Activated CD8-positive, alpha-beta memory T cell treated with anti-CD3 and anti-CD28 coated beads, Interleukin-2, amount 10 ng/mL, durations not matched to agents 7 days and 5 days (primary cell): ENCODE measurements at places on chromosomes 3 and 15.

DNA sequence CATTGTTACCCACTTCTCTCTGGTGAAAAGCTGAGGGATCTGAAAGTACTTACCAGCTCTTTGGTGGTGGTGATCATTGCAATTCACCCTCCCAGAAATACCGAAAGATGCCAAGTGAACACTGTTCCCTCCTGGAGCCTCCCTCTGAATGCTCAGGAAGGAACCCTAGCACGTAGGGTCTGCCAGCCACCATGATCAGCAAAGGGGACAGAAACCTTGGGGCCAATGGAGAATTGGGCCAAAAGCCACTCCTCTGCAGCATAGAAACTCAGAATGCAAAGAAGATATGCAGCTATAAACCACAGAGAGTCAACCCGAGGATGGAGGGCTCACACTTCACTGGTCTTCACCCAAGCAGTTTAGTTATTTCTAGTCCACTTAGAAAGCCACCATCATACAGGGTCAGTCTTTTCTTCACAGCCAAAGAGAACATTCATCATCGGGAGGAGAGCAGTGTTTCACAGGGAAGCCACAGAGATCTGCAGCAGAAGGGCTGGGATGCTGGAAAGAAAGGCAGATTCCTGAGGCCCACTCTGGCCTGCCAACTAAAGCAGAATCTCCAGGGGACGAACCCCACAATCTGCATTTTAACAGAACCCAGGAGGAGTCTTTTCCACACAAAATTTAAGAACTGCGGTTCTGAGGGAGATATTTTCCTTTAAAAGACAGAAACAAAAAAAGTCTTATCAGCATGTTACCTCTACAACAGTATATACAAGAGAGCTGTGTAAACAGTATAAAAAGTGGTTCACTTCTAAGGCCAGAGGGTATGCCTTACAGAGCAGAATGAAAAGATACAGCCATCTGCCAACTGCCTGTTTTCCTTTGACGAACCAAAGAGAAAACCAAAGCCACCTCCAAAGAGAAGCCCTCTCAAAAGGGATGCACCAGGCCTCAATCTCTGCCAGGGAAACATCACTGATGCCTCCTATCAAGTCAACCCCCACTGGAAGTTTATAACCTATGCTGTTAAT is 11.3 kb downstream of the TBC1D2B start:
- DNase-seq = peak; percentile 59

GRCh38 chr3:81503026-81503425 is 258.4 kb downstream of the GBE1 start:
- no peak for DNase-seq

GRCh38 chr3:47266709-47267489 is 15.7 kb downstream of the KIF9 start:
- no peak for DNase-seq

- DNase-seq = no peak
Observed at GRCh38 chr15:68644996-68645395, 66.2 kb downstream of the CORO2B start.

GRCh38 chr15:99554880-99555488 is 10.8 kb upstream of the MEF2A start:
- no peak for DNase-seq

- DNase-seq = no peak
Observed at GRCh38 chr3:45464336-45465170, 76.2 kb downstream of the LARS2 start.

- DNase-seq = no peak
Observed at GRCh38 chr3:126720596-126720995, 16.6 kb downstream of the CHCHD6 start.

- no peak for DNase-seq
Observed at GRCh38 chr3:107063351-107063750, 313.9 kb upstream of the CCDC54 start.

- DNase-seq = no peak
Observed at GRCh38 chr3:100333970-100334487, 528 bp upstream of the NIT2 start.

DNA sequence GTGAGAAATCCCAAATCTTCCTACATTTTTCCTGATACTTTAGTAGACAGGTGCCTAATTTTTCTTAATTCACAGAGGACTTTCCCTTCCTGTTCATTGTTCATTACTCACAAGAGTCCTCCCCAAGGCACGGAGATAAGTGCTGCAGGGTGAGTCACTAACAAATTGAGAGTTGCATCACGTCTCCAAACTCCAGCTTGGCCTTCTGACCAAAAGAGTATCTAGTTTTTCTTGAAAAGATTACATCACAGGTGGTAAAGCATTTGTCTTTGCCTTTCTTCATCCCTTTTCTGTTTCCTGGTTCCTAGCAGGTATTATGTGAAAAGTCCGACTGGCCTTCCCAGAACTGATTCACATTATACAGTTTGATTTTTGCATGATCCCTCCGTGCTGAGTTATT is 24.9 kb upstream of the RASGRP1 start:
- no peak for DNase-seq
